Dermis microvascular lymphatic vessel endothelial cell (primary cell): ENCODE measurements at places on chromosomes 12 and 14.
A peak's percentile ranks its signal among the peaks of the same experiment; 100 is the strongest.

GRCh38 chr12:52926596-52927234 is 21.8 kb upstream of the KRT8 start:
- DNase-seq = no peak

- DNase-seq = no peak
Observed at GRCh38 chr12:31226639-31227038, 99.3 kb downstream of the SINHCAF start.

- DNase-seq = no peak
Observed at GRCh38 chr12:114013575-114014345, 47.6 kb upstream of the RBM19 start.

DNA sequence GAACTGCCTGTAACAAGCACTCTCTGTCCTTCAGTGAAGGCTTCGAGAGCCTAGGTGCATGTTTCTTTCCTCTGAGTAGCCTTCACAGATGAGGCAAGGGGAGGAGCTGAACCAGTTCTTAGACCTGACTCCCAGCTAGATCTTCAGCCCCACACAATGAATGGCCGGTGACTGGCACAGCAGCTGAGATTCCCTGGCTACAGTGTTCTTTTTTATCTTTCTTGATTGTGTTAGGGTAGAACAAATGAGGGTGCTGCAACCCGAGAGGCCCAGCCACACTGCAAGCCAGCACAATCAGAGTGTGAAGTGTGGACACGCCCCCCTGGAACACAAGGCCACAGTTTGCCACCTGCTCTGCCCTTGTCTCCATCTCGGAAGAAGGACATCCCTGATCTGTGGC is 19.1 kb upstream of the COL2A1 start:
- no peak for DNase-seq

DNA sequence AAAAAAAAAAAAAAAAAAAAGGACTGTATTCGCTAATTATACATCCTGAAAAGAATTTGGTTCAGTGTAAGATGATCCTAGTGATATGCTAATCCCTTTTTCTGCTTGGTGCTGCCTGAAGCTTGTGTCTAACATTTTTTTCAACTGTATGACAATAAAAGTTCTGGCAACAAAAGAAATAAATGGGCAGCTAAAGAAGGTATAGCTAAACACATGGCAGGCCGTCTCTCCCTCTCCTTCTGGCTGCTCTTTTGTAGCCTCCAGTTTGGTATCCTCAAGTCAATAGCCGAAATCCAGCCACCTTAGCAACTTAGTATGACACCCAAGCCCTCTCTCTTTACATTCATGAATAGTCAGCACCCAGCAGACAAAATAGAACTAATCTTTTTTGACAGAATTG is 198.3 kb upstream of the OTX2 start:
- no peak for DNase-seq

DNA sequence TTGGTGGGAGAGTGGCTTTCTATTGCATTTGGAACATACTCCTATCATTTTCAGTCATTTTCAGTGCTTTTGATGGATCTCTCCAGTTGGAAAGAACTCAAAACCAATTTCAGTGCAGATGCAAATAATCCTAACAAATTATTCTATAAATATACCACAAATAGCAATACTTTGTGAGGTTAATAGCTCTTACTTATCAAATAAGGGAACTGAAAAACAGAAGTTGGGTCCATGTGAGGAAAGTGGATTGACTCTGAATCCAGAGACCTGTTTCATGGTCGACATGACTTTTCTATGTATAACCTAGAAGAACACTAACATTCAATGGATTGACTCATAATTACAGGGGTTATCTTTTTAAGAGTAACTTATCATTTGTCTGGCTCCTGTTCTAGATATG is 248.6 kb downstream of the EGLN3 start:
- DNase-seq = no peak

DNA sequence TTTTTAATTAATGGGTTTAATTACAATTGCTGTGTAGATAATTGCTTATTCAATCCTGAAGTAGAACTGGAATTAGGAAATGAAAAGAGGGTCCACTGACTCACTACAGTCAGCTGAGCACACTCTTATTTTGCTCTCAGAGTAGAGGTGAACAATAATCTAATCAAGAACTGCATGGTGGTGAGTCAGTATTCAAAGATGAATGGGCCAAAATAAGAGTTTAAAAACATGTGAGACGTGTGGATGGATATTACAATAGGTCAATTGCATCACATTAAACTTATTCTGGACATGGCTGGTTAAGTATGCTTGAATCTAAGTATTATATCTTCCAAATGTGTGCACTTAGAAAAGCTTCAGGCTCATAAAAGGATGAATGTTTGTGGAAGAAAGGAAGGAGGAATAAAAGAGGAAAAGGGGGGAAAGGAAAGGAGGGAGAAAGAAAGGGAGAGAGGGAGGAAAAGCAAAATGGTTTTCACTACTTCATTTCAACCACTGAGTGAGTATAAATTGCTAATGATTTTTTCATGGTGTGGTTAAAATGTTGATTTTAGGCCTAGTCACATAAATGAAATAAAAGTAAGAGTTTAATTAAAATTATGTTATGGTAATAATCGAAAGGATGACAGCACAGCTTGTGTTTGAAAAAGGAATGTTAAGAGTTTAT is 27.0 kb upstream of the EEA1 start:
- DNase-seq = peak; percentile 78
